ENCODE measurements at places on chromosomes 1 and 21.

- no peak for DNase-seq
These were observed 114.6 kb downstream of the AKT3 start for GRCh38 chr1:243735457-243735856.

DNA sequence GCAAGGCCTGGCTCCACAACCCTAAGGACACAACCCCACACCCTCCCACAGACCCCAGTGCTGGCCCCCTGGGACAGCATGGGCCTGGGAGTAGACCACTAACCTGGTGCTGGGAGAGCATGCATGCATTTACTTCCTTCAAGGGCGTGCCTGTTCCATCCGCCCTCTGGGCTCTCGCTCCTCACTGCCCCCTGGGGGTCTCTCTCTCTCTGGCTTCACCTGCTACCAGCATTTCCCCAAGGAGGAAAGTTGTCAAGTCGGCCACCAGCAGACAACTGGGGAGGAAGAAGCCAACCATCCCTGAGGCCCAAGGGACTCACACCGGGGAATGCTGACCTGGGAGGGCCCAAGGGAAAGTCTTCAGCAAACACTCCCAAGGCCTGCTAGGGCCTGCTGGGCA, 6.5 kb downstream of the LRP8 start:
- DNase-seq = no peak

GRCh38 chr1:175188936-175189335, 3.6 kb downstream of the KIAA0040 start:
- DNase-seq = no peak

- no peak for DNase-seq
These were observed 174.1 kb downstream of the ACTL8 start for GRCh38 chr1:17929224-17929623.

DNA sequence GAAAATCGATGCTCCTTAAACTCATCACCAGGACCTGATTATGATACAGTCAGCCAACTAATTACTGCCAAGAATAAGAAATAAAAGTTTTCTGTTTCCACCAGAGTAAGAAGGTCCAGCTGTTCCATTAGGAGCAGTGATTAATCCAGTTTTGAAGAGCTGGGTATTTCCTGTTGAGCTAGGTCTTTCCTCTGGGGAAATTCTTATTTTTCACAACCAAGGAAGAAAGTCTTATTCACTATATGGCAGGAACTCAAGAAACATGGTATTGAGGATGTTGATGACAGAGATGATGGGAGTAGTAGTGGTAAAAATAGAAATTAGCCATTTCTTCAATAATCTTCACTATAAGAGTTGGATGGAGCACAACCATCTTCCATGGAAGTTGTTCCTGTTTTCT, 374.6 kb upstream of the RUNX1 start:
- no peak for DNase-seq

GRCh38 chr1:215475796-215476481, 91.2 kb upstream of the KCTD3 start:
- no peak for DNase-seq

GRCh38 chr1:69911301-69911801, 294.0 kb downstream of the LRRC40 start:
- DNase-seq = no peak

GRCh38 chr1:204828352-204828850, 42.3 kb upstream of the NFASC start:
- peak; percentile 74 for DNase-seq

DNA sequence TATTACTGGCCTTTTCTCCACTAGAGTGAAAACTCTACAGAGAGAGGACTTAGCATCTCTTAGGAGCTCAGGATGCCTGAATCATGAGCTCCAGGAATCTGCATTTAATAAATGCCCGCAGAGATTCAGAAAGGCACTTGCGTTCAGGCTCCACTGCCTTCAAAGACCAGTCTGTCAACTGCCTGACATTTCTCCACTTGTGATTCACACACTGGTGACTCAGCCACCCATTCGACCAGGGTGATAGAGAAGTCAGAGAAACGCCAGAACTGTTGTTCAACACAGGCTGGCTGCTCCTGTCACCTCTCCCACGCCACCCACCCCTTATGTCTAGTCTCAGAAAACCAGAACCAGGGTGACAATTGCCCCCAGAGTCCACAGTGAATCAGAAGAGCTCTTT, 26.9 kb upstream of the LBR start:
- DNase-seq = no peak

- no peak for DNase-seq
These were observed 76.4 kb upstream of the LYST start for GRCh38 chr1:235942979-235943575.

DNA sequence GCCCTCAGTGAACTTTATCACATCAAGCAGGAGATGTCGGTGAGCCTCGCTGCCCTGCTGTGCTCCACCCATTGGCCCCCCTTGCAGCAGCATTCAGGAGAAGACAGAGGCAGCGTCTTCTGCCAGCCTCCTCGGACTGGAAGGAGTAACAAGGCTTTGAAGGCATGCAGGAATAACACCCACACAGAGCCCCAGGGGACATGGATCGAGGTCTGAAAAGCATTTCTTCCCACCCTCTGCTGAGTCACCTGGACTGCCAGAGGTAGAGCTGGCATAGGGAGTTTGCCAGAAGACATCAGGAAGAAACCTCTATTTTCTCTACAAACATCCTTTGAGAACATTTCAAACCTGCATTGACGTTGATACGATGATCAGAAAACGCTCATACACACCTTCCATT, 42.9 kb downstream of the COL18A1 start:
- no peak for DNase-seq

DNA sequence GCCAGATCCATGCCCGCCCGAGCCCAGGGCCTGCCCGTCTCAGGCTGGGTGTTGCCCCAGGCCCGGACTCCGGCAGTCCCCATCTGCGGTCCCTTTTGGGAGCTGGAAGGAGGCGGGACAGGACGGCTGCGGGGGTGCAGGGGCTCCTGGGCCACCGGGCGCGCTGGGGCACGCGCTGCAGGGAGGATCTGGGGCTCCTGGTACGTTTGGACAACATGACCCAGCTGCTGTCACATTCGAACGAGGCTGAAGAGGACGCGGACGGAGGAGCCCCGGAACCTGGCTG, 6.6 kb upstream of the CALML6 start:
- DNase-seq = no peak

DNA sequence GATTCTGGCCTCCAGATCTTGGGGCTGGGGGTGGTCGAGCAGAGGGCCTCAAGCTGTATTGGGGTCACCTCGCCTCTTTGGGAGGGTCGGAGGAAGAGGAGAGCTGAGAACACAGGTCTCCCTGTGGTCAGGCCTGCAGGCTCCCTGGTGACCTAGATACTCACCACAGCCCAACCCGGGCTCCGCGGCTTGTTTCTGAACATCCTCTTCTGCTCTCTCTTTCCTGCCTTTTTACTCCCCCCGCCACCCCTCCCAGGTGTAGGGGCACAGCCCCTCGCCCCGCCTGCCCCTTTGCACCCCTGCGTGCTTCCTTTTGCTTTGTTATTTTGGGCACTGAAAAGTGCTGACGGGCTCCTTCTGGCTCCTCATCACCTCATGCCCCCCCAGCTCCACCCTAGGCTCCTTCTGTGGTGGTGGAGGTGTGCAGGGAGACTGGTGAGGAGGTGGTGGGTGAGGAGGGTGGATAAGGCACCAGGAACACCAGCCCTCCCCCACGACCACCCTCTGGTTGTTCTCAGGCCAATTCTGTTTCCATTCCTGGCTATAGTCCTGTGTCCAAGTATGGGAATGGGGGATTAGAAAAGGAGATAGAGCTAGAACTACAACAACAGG, 10.6 kb upstream of the LINGO4 start:
- no peak for DNase-seq

DNA sequence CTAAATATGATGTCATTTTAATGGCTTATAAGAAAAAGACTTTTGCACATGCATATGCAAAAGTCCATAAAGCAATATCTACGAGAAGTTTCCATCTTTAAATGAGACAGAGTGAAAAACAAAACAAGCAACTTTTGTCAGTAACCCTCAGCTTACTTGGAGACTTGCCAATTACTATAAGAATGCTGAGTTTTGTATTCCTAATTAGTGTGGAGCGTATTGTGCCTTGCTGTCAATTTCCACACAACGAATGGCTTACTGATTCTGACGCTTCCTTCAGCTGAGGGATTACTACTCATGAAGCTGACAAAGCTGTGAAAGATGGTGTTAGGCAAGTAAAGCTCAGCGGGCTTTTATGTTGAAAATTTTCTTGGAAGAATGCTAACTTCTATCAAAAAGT, 440.4 kb upstream of the ADAMTS5 start:
- no peak for DNase-seq

DNA sequence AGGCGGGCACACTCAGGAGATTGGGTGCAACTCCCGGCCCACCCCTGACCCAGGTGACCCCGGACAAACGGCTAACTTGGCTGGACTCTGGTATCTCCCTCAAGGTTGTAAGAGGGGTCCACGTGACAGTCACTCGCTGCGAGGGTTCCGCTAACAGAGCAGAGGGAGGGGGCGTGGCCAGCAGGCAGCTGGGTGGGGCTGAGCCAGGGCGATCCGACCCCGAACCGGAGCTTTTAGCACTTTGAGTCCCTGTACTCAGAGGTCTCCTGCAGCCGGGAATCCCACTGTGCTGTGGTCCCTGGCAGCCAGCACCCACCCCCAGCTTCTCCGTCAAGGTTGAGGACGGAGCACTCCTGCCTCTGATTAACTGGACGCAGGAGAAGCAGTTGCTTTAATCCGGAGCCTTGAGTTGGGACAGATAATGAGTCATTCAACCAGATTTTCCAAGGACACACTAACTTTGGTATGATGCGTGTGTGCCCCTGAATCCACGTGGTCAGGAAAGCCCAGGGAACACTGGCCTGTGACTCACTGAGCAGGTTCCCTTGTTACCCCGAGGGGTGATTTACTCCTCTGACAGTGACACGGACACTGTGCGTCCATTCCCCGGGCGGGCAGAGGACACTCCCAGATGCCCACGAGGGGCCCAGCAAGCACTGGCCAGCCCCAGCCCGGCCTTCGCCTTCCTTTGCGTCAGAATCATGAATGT, 16.8 kb downstream of the TRPM2 start:
- peak; percentile 47 for DNase-seq

DNA sequence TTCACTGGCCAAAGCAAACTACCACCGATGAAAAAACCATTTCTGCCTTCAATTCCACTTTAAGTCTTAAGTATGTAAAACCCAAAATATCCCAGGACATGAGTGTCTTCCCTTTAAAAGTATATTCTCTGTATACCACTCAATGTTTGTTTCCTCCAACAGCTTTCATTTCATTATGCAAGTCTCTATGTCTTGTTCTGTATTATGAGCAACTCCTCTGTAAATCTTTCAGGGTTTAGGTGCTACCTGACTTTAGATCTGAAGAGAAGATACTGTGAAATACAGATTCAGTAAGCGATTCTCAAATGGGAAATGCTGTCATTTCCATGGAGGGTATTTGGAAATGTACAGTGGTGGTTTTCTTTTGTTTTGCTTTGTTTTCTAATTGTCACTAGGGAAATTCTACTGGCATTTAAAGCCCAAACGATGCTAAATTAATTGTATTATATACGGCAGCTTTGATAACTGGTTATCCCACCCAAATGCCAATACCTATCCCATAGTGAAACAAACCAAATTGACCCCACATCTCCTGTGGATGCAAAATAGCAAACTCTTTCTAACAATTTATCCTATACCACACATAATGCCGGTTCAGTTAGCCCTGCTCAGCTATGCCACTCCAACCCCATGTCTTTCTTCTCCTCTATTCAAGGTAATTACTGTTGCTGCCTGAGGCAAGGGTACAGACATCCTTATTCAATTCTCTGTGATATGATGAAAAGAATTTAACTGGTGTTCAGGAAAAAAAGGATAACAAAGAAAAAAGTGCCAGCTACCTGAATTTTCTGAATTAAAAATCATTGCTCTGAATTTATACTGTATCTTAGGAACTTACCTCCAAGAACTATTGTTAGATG, 182.8 kb downstream of the EIF4G3 start:
- DNase-seq = no peak

GRCh38 chr1:2412773-2413494, 570 bp upstream of the PEX10 start:
- peak; percentile 90 for DNase-seq

DNA sequence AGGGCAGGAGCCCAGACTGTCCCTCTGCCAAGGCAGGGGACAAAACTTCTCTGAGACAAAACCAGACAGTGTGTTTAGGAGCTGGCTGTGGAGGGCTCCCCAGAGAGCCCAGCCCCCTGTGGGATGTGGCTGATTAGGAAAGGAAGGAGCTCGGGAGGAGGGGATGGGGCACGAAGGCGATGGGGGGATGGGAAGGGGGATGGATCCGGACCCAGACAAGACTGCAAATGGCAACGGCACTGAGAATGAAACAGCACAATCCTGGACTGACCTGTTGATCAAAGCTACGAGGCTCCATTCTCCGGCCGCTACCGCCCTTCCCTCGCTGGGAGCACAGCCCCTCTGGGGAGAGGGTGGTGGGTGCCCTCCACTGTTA, 33.1 kb downstream of the FOXO6 start:
- no peak for DNase-seq

GRCh38 chr1:28716336-28716735, 20.4 kb upstream of the YTHDF2 start:
- no peak for DNase-seq

- no peak for DNase-seq
These were observed 242.4 kb upstream of the RAB4A start for GRCh38 chr1:229028544-229028943.

DNA sequence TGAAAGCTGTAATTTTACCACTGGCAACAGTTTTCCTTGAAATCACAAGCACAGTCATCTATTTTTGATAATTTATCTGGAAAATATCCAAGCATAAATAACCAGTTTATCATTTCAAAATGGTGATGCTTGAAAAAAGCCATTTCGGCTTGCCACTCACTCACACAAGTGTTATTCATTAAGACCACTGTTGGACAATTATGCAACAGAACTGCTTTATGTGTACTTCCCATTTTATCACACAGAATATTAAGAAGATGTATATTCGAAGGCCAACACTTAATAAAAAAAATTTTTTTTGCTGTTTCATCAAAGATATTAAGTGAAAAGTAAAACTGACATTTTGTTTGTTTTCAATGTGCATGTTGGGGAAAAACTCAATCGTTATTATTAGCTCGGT, 62.3 kb downstream of the EIF4G3 start:
- DNase-seq = no peak

- no peak for DNase-seq
These were observed 72.8 kb downstream of the SELENOF start for GRCh38 chr1:86841116-86841515.

- DNase-seq = peak; percentile 25
These were observed 96.7 kb downstream of the DYRK1A start for GRCh38 chr21:37463083-37463801.

DNA sequence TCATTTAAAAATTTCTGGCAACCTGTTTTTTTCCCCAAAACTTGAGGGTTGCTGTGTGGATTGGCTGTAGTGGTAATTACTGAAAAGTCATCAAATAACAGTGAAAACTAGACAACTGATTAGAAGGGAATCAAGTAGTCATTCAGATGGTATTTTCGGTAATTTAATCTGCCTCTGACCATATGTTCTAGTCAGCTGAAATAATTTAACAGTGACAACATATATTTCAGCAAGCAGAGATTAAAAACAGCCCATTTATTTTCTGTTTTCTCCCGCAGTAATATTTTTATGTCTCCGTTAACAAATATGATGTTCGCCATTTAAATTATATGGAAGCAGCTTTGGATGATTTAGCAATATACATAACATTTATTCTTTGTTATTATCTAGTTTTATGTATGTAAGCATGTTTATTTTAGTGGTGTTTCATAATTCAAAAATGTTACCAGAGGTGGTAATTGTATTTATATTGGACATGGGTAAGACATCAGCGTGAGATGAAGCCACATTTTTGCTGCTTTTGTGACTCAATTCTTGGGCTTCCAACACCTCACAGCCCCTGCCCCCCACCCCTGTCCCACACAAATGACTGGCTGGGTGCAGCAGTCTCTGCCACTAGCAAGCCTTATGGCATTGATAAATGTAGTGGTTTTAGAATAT, 104.4 kb downstream of the GALNT2 start:
- DNase-seq = no peak
